ENCODE measurements at places on chromosomes 16 and 17. TPM values are rescaled to one million over a fixed set of nuclear protein-coding genes. Genes with fewer than 3 reads are reported as not detected.

GRCh38 chr17:40554646-40555295 lies 10.5 kb downstream of the CCR7 start:
- DNase-seq, result peak; percentile 0

DNA sequence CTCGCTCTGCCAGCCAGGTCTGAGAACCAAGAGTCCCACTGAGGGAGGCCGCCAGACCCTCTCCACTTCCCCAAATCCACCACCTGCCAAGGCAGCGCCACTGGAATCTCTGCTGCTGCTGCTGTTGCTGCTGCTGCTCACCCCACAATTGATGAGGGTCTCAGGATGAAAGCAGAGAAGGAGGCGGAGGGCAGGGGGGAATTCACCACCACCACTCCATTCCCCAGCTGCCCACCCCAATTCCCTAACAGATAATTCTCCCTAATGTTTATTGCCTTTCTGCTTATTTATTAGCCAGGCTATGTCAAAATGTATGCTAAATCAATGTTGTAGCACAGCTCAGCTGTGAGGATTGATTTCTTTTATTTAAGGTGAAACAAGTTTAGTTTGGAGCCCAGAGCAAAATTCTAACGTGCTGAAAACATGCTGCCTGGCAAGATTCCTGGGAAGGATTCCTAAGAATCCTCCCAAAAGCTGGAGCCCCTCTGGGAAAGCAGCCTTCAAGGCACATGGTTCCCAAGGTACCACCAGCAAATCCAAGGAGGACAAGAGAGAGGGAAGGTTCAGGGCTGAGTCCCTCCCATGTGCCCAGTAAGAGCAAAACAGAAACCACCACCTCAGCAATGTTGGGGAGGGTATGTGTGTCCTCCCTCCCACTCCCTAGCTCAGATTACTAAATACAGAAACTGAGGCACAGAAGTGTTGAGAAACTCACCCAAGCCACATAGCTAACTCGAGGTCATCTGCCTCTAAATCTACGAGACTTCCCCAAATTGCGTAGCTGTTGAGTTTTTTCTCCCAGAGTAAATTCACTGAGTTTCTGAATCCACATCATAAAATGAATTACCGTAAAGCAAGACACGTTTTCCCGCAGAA lies 12.2 kb upstream of the CDH5 start:
- peak; percentile 51 for DNase-seq

DNA sequence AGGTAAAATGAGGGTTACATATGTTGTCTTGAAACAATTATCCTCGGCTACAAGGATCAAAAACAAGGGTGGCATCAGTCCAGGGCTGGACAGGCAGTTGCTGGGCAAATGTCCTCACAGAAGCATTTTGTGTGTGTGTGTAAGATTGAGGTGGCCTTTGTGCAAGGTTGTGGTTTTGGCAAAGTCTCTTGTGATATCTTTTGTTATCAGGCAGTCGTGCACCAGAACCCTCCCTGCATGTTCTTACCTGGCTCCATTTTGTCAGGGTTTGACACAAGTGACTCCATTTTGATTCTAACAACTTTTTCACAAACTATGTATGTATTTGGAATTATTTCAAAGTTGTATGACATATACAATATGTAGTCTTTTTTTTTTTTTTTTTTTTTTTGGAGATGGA lies 20.0 kb downstream of the CHAD start:
- DNase-seq, result no peak

DNA sequence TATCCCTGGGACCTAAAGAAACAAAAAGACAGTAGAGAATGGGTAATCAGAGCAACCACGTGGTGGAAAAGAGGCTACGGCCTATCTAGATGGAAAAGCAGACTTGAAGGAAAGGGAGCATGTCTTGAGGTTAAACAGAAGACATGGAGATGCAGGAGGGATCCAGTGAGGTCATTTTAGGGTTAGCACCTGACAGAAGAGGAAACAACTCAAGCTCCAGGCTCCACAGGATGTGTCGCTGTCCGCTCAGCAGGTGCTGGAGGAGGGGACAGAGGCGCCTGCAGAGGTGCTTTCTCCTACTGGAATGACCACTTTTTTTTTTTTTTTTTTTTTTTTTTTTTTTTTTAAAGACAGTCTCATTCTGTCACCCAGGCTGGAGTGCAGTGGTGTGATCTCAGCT lies 47.5 kb upstream of the CLEC3A start:
- DNase-seq, result no peak

DNA sequence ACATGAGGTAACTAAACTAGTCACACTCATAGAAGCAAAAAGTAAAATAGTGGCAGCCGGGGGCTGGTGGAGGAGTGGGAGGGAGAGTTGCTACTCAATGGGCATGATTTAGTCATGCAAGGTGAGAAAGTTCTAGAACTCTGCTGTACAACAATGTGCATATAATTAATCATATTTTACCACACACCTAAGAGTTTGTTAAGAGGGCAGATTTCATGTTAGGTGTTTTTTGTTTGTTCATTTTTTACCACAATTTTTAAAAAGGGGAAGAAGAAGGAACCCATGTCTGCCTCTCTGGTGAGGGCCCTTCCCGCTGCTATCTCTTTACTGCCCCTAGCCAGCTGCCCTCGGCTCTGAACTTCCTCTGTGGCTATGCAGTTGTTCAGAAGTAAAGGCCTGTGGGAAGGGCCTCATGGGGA lies 11.2 kb downstream of the CD300LB start:
- no peak for DNase-seq

GRCh38 chr17:44108440-44109311 lies 14.8 kb downstream of the HDAC5 start:
- DNase-seq, result peak; percentile 80

DNA sequence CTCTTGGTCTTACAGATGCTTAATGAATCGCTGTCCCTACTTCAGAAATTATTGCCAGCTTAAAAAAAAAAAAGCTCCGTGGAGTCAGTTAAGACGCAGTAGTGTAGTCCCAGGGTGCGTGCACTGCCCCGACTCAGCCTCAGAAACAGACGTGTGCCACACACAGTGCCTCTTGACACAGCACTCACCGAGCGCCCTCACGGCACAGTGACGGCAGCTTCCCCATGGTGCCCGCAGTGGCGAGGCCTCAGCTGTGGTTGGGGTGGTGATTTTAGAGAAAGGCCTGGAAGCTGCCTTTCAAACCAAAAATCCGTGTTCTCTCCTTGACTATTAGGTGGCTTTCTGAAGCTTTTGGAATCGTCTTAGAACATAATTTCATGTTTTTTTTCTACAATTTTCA lies 13.9 kb downstream of the TCF25 start:
- DNase-seq, result no peak

DNA sequence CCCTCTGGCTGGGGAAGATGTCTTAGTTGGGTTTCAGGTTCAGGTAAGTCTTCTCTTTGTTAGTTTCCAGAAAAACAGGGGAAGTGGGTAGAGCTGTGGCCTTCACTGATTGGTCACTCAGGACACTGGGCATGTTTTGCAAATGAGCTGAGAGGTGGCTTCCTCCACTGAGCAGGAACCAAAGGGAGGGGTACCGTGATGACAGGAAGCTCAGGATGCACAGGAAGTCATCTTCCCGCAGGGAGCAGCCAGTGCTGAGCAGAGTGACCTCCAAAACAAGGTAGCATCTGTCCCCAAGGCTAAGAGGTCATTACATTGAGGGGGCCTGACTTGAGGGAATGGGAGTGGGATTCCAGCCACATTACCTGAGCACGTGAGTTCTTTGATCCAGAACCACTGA lies 5.6 kb downstream of the NT5C start:
- no peak for DNase-seq

- no peak for DNase-seq
Measured at GRCh38 chr17:72615627-72615991, 476.9 kb downstream of the SLC39A11 start.

- no peak for DNase-seq
Measured at GRCh38 chr16:65731833-65732232, 610.0 kb upstream of the CDH11 start.

- DNase-seq, result no peak
Measured at GRCh38 chr16:78200623-78201096, 101.2 kb downstream of the WWOX start.

GRCh38 chr17:79808763-79809529 lies 12.1 kb upstream of the CBX8 start:
- DNase-seq, result no peak

DNA sequence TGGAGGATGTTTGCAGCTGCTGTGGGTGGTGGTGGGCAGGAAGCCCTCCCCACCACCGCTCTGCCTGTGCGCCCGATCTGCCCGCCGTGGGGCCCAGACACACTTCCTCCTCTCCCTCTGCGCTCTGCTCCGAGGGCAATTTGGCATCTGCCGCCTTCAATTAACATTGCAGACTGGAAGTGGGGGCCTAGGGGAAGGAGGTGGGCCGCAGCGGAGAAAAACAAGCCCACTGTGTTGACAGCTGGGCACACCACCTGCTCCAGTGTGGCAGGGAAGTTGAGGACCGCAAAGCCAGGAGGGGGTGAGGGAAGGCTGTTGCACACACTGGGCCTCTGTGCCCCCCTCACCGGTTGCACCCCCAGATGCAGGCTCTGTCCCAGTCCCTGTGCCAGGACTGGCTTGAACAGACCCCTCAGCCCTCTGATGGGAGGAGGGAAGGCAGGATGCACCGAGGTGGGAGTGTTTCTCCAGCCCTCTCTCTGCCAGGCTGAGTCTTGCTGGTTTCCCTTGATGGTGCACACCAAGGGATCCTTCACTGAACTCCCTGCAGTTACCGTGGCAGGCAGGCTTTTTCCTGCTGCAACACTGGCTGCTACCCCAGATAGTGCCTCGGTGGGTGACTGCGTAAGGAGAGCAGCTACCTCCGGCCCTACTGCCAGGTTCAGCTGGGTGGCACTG lies 72.8 kb upstream of the MED9 start:
- peak; percentile 26 for DNase-seq

DNA sequence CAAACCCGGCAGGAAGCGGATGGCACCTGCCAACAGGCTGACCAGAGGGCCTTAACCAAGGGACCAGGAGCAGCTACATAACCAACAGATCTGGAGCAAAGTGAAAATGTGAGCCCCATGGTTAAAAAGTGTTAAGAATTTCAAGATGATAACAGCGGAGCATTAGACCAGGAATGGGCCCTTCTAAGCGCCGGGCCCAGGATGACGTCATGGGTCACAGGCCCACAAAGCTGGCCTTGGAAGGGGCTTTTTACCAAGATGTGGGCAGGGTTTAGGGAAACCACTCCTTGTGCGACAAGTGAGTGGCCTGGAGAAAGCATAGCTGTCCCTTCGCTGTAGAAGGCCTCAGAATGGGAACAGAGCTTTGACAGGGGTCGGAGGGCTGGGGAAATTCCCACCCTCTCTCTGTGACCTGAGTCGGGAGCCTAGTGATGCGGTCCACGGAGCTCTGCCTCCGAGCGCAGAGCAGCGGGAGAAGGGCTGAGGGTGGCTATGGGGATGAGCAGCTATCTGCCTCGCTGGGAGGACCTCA lies 84.4 kb upstream of the RPL38 start:
- DNase-seq, result peak; percentile 9

NOXO1 gene
- polyA plus RNA-seq, result 0.58 TPM

DNA sequence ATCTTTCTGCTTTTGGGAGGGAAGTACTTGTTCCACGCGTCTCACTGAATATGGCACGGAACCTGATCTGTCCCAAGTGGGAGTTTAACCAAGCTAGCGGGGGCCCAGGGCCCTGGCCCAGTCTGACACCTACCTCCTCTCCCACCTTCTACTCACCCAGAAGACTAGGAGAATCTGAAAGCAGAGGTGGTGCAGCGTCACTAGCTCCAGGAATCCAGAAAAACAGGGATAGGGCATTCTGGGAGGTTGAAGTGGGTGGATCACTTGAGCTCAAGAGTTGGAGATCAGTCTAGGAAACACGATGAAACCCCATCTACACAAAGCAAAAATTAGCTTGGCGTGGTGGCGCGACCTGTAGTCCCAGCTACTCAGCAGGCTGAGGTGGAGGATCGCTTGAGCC lies 163.5 kb upstream of the ZNF267 start:
- DNase-seq, result no peak

DNA sequence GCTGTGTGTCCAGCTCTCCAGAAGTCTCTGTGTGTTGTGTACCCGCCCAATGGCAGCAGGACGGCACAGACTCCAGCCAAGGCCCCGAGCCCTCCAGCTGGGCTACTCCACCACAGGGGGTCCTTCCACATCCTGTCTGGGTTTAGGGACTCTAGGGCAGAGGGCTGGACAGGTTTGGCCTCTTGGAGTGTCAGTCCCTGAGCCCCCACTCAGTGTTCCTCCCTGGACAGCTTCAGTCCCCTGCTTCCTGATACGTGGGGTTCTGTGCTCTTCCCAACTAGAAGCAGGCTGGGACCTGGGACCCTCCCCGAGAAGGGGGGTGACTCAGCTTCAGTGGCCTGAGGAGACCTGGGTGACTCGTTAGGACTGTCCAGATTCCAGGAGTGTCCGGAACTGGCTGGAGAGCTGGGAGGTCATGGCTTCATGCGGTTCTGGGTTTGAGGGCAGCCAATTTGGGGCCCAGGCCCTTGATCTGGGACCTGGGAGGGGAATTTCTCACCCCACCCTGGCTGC lies 4.2 kb downstream of the CDK3 start:
- no peak for DNase-seq

CYB5D1 gene
- 14.3 TPM for polyA plus RNA-seq

DNA sequence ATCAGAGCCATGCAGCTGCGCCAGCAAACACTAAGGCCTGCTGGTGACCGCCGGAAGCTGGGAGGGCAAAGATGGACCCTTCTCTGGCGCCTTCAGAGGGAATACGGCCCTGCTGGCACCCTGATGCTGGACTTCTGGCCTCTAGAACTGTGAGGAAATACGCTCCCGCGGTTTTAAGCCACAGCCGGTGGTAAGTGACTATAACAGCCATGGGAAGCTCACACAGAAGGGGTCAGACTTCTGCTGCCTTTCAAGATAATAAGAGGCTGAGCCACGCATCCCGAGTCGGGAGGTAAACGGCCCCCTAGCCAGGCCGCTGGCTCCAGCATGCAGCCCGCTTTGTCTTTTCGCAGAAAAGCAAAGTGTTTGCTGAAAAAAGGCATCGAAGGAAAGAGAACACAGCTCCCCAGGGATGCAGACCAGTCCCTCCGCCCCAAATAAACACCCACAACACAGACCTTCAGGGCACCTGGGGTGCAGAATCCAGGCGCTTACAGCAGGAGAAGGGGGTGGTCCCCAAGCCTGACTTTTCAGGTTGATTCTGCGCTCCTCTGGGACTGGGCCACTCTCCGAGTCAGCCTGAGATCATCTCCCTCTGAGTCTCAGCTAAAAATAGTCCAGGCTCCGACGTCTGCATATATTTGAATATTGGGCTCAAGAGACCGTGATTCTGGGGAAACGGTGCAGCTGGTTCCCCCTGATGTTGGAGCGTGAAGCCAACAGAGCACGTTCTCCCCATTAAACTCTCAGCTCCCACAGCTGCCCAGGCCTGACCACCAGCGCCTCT lies 89.7 kb downstream of the MGAT5B start:
- peak; percentile 47 for DNase-seq

- no peak for DNase-seq
Measured at GRCh38 chr16:26717826-26718225, 348.9 kb upstream of the C16orf82 start.

DNA sequence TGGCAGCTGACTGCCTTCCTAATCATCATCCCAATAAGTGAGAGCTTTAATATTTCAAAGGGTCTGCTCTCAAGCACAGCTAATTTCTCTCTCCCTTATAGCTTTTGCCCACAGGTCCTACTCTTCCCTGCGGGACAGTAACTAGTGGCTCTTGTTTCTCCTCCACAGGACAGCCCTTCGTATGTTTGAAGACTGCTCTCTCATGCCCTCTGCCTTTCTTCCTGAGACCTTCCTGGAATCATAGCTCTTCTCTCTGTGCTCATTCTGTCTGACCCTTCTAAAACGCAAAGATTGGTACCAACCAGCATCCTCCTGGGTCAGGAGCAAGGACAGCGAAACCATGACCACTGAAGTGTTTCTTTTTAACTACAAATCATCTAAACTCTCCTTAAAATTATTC lies 168.9 kb downstream of the GRIN2A start:
- no peak for DNase-seq

RAMP2 gene
- polyA plus RNA-seq, result 134 TPM

All from kidney (tissue), 22 donors.